Heart left ventricle (tissue), 16 donors: ENCODE measurements at places on chromosomes 12 and 14. TPM values are rescaled to one million over a fixed set of nuclear protein-coding genes. Genes with fewer than 3 reads are reported as not detected.

The IFI27L2 gene
- total RNA-seq = 87.6 TPM

The GMFB gene
- 28.0 TPM for total RNA-seq

The MYH6 gene
- total RNA-seq = 105 TPM

The FIGNL2 gene
- 0.13 TPM for total RNA-seq

The FGF6 gene
- total RNA-seq = not detected

The PRH1 gene
- total RNA-seq = 5.6 TPM

- H3K36me3 ChIP-seq = no peaks in the 10 kb centered on the region
- no peaks in the 10 kb centered on the region for H3K27me3 ChIP-seq
- DNase-seq = no peak
- H3K4me1 ChIP-seq = no peaks in the 10 kb centered on the region
- no peak overlapping the region for H3K4me3 ChIP-seq
Measured at GRCh38 chr12:60210756-60211155, 614.9 kb downstream of the SLC16A7 start.

GRCh38 chr12:52300796-52301691, 9.7 kb upstream of the KRT81 start:
- H3K27me3 ChIP-seq = no peaks in the 10 kb centered on the region
- H3K27ac ChIP-seq = no peak overlapping the region
- no peaks in the 10 kb centered on the region for H3K36me3 ChIP-seq
- no peaks in the 10 kb centered on the region for H3K4me1 ChIP-seq

- peaks cover 25% of the 10 kb centered on the region for H3K4me1 ChIP-seq
- no peaks in the 10 kb centered on the region for H3K27me3 ChIP-seq
- H3K4me3 ChIP-seq = no peak overlapping the region
- DNase-seq = no peak
- H3K27ac ChIP-seq = no peak overlapping the region
Measured at GRCh38 chr14:22567437-22567836, 21.6 kb downstream of the DAD1 start.

DNA sequence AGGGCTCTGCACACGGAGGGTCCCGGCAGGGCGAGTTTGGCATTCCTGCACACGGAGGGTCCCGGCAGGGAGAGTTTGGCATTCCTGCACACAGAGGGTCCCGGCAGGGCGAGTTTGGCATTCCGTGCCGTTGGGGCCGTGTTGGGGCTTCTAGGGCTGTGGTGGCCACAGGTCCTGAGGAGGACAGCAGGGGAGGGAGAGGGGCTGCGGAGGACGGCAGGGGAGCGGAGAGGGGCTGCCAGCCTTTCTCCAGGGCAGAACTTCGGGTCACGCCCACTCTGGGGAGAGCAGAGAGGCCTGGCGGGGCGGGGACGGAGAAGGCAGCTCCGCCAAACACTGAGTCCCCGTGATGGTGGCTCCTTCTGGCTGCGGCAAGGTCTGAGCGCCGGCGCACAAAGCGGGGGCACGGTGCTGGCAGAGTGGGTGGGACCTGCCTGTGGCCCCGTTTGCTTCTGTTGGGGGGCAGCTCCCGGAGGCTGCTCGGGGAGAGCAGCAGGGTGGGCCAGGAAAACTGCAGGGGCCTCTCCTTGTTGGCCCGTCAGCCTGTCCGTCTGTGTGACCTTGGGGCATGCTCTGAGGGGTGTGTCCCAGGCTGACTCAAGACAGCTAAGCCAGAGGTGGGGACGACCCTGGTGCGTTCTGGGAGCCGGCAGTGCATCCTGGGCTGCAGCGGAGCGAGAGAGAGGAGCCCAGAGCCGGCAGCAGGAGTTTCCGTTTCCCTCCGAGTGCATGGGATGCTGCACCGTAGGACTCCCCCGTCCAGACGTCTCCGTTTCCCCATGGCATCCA, 60.2 kb downstream of the LRCOL1 start:
- no peaks in the 10 kb centered on the region for H3K4me1 ChIP-seq
- H3K36me3 ChIP-seq = peaks cover 33% of the 10 kb centered on the region
- no peak overlapping the region for H3K27ac ChIP-seq
- no peaks in the 10 kb centered on the region for H3K27me3 ChIP-seq
- DNase-seq = no peak
- H3K4me3 ChIP-seq = no peak overlapping the region

DNA sequence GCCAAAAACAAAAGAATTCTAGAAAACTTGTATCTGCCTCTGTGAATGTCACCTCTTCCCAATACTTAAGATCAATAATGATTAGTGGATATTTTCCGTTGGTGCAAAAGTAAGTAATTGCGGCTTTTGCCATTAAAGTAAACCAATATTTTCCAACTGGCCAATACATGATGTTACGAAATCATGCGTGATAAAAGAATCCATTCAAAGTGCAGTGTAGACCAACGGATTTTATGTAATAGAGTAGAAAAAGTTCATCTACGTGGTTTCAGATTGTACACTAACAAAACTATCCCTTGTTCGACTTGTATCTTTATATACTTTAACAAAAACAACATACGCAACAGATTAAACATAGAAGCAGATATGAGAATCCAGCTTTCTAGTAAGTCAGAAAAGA, 626 bp upstream of the ZNF268 start:
- no peak for DNase-seq
- H3K4me3 ChIP-seq = no peak overlapping the region
- peaks cover 12% of the 10 kb centered on the region for H3K4me1 ChIP-seq
- H3K27me3 ChIP-seq = no peaks in the 10 kb centered on the region
- no peak overlapping the region for H3K27ac ChIP-seq
- H3K36me3 ChIP-seq = peaks cover 16% of the 10 kb centered on the region

GRCh38 chr14:23612354-23612732, 23.8 kb upstream of the DHRS2 start:
- no peaks in the 10 kb centered on the region for H3K4me1 ChIP-seq
- DNase-seq = no peak
- H3K27ac ChIP-seq = no peak overlapping the region
- H3K27me3 ChIP-seq = no peaks in the 10 kb centered on the region
- H3K4me3 ChIP-seq = no peak overlapping the region
- no peaks in the 10 kb centered on the region for H3K36me3 ChIP-seq

GRCh38 chr12:98852181-98852580, 207.1 kb downstream of the APAF1 start:
- H3K36me3 ChIP-seq = no peaks in the 10 kb centered on the region
- no peaks in the 10 kb centered on the region for H3K27me3 ChIP-seq
- no peaks in the 10 kb centered on the region for H3K4me1 ChIP-seq
- DNase-seq = no peak

DNA sequence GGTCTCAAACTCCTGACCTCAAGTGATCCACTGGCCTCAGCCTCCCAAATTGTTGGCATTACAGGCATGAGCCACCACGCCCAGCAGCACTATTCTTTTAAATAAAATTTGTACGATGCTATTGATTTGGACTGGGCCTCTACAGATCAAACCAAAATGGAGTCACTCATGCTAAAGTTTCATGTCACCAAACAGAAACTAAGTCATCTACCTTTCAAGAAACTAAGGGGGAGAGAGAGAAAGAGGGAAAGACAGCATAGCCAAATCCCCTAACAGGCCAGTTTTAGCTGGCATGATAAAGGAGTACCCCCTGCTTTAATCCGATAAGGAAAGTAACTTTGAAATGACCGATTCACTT, 23.1 kb upstream of the STK38L start:
- H3K4me3 ChIP-seq = no peak overlapping the region
- no peaks in the 10 kb centered on the region for H3K27me3 ChIP-seq
- H3K4me1 ChIP-seq = peaks cover 3% of the 10 kb centered on the region
- no peak for DNase-seq
- H3K36me3 ChIP-seq = no peaks in the 10 kb centered on the region
- H3K27ac ChIP-seq = no peak overlapping the region

DNA sequence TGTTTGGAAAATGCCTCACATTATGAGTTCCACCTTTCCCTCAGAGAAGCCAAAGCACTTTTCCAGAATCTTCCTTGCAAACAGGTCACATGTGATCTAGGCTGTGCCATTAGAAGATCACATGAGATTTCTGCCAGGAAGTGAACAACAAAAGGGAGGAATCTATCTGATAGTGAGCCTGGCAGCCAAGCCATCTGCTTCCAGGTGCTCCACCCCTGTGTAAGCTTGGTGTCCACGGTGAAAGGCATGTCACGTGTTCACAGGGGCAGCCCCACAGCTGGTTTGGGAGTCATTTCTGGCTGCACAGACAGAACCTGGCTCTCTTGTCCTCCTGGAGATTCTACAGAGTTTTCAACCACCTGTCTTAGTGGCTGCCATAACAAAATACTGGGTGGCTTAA, 3.5 kb upstream of the KSR2 start:
- no peak overlapping the region for H3K4me3 ChIP-seq
- H3K4me1 ChIP-seq = no peaks in the 10 kb centered on the region
- no peak overlapping the region for H3K27ac ChIP-seq
- no peak for DNase-seq

GRCh38 chr14:99055816-99056215, 216.2 kb downstream of the BCL11B start:
- H3K36me3 ChIP-seq = no peaks in the 10 kb centered on the region
- H3K4me3 ChIP-seq = no peak overlapping the region
- no peaks in the 10 kb centered on the region for H3K4me1 ChIP-seq
- H3K27me3 ChIP-seq = no peaks in the 10 kb centered on the region

- no peak for DNase-seq
- H3K4me3 ChIP-seq = no peak overlapping the region
- no peaks in the 10 kb centered on the region for H3K36me3 ChIP-seq
Measured at GRCh38 chr14:83777516-83777915, 1752.4 kb upstream of the FLRT2 start.
